Activated naive CD4-positive, alpha-beta T cell treated with Interleukin-2 at 50 U/mL for 16 hours (primary cell): ENCODE measurements at places on chromosomes 4 and X.
A peak's percentile ranks its signal among the peaks of the same experiment; 100 is the strongest.

GRCh38 chrX:53004038-53004437 is 44.6 kb upstream of the GPR173 start:
- DNase-seq, result no peak

DNA sequence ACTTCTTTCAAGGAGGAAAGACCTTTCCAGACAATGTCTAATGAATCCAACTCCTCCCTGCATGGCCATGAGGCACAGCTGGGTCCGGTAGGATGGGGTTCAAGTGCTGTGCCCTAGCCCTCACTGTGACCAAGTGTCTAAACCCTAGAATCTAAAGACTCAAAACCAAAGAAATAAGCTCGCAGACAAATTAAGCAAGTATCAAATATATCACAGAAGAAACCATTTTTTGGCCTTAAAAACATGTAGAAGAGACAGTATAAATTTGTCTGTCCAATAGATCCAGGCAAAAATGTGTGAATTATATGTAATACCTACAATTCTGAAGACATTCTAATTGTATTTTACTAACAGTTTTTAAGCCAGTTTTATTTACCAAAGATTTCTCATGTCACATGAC is 56.4 kb upstream of the WDR17 start:
- DNase-seq, result no peak

- peak; percentile 4 for DNase-seq
Measured at GRCh38 chrX:23742174-23742696, 841 bp downstream of the ACOT9 start.

DNA sequence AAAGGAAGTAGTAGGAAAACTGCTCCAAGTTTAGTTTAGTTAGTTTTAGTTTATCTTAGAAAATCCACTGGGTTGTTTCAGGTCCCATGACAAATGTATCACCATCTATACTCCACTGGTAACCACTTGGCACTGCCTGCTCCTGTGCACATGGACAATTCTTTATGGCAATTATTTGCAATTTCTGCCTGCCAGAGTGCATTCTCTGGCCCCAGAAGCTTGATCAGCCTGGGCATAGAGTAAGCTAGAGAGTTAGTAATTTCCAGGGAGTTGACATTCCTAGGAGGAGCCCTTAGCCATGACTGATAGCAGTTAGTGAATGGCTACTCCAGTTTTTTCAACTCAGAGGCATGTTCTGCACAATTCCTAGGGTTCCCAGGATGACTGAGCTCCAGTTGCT is 203.2 kb upstream of the FGF13 start:
- no peak for DNase-seq

DNA sequence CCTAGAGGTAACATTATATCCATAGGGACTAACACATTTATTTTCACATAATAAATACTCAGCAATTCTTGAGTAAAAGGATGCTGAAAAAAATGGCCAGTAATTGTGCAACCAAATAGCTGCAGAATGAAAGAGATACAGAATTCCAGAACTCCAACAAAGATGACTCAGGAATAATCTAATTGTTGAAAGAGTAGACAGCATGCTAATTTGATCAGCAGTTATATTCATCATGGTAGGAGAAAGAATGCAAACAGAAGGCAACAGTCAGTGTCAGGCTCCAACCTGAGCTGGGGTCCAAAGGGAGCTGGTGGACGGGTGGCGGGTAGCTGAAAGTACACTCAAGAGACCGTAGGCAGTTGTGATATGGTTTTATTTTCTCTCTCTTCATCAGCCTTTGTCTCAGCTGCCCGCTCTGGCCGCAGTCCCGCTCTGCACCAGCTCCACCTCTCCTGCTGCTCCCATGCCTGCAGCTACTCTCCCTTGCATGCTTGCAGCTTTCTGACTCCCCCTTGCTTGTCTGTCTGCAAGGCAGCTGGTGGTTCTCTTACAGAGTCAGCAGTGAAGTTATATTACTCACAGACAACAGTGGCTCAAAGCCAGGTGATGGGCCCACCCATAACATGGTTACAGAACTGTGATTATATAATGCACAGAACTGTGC is 1150.1 kb downstream of the STIM2 start:
- DNase-seq, result no peak

DNA sequence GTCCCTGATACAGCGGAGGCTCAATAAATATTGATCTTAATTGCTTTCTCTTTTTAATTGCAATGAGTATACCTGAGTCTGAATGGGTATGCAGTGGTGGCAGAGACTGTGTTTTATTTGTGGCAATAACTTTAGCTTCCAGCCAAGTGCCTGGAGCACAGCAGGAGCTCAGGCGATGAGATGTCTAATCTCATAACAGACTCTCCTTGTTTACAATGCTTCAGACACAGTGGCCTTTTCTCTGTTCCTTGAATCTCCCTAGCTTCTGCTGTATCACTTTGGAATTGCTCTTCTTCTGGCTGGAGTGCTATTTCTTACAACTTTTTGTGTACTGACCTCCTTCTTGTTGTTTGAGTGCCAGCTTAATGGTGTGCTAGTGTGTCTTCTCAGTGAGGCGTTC is 91.5 kb upstream of the UNC5C start:
- no peak for DNase-seq

DNA sequence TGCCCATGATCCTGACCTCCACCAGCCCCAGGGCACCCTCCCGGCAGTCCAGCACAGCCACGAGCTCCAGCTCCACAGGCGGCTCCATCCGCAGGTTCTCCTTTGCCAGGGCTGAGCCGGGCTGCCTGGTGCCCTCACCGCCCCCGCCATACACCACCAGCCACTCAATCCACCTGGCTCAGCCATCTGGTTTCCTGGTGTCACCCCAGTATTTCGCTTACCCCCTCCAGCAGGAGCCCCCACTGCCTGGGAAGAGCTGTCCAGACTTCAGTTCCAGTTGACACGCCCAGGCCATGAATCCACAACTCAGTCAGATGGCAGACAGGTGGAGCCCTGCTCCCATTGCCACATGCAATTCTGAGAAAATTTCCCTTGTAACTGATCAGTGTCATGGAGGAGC is 3.9 kb downstream of the SHISA3 start:
- DNase-seq, result no peak

GRCh38 chrX:124440695-124441094 is 94.3 kb downstream of the SH2D1A start:
- DNase-seq, result no peak

DNA sequence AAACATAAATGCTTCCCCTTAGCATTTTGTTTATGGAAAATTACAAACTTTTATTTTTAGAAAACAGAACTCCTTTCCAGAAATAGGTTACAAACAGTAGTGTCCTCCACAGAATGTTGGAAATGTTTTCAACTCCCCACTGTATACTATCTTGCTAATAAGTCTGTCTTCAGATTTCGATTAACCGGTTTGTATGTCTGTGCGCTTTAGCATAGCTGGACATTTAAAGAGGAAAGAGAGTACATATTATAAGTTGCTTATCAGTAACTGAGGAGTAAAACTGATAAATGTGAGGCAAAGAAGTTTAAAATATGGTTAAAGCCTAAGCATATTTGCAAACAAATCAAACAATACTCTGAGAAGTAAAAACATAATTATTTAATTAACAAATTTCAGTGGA is 3.4 kb downstream of the CXCL8 start:
- DNase-seq, result no peak

DNA sequence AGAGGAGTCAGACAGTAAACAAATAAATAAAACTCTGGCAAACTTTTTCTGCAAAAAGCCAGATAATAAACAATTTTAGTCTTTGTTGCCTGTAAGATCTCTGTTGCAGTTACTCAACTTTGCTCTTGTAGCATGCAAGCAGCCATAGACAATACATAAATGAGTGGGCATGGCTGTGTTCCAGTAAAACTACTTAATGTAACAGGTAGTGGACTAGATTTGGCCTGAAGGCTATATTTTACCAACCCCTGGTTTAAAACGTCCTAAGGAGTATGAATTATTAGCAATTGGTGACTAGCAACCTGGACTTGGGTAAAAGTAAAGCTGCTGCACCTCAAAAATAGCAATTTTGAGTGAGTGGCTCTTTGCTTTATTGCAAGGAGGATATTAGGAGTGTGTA is 30.9 kb downstream of the SLAIN2 start:
- no peak for DNase-seq

GRCh38 chr4:61886131-61886530 is 686.0 kb downstream of the ADGRL3 start:
- DNase-seq, result no peak

DNA sequence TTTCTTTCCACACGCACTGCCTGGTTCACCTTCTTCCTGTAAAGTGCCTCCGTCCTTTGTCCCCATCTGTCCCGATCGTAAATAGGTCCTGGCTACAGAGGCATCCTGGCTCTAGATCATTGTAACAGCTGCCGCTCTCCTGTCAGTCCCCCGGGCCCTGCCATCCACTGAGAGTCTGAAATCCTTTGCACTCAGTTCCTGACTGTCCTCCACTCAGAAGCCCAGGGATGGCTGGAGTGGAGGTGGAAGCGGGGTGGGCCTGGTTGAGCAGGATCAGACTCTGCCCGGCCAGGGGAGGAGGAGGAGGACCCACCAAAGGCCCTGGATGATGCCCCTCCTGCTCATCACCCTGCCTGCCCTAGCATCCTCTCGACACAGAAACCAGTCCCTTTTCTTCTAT is 29.8 kb downstream of the PIGG start:
- DNase-seq, result no peak

- DNase-seq, result no peak
Measured at GRCh38 chr4:109171070-109171469, 131.4 kb downstream of the COL25A1 start.

DNA sequence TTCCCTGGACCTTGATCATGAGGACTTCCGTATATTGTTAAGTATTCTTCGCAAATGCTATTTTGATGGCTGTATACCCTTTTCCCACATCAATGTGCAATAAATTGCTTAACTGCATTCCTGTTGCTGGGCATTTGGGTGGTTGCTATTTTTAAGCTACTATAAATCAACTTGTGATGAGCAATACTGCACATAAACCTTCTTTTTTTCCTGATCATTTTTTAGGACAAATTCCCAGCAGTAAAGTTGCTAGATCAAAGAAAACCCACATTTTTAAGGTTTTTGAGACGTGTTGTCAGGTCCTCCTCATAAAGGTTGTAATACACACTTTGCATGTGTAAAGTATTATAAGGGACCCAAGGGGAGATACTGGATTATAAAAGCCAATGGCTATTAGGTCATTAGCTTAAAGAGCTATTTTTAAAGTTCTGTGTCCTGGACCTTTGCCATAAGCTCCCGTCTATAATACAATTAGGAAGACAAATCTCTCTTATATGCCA is 35.6 kb downstream of the LIMCH1 start:
- no peak for DNase-seq

DNA sequence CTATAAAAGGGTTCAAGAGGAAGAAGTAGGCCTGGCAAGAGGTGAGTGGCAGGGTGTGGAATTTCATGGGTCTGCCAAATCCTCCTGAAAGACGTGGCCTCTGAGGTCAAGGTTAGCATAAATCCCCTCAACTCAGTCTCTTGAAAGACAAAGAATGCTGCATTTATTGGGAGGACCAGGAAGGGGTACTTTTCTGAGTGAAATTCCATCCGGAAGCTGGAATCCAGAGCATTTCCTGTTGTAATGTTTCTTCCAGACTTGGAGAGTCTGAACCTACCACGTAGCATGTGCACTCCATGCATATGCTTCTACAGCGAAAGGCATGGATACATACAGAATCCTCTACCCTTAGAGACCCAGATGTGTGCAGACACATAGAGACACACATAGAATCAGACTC is 13.4 kb upstream of the FGD1 start:
- no peak for DNase-seq

GRCh38 chr4:10925996-10926395 is 241.4 kb upstream of the CLNK start:
- no peak for DNase-seq

- no peak for DNase-seq
Measured at GRCh38 chrX:10971759-10972158, 139.4 kb upstream of the HCCS start.

- no peak for DNase-seq
Measured at GRCh38 chr4:137997496-137997895, 244.7 kb downstream of the SLC7A11 start.

- DNase-seq, result peak; percentile 68
Measured at GRCh38 chr4:173370130-173370476, 651 bp upstream of the SAP30 start.

DNA sequence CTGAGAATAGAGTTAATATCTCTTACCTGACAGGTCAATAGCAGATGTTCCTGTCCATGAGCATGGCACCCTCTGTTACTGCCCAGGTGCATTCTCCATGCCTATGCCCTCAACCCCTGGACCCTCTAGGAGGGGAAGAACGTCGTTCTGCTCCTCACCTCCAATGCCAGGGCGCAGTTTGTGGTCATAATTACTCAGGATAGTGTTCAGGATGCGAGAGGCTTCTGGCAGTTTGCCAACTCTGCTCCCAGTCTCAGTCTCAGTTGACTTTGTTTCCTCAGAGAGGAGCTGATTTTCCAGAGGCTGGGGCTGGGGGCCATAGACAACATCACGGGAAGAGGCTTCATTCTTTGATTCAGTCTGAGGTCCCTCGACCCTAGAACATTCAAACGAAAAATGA is 4.4 kb downstream of the GABRE start:
- no peak for DNase-seq

DNA sequence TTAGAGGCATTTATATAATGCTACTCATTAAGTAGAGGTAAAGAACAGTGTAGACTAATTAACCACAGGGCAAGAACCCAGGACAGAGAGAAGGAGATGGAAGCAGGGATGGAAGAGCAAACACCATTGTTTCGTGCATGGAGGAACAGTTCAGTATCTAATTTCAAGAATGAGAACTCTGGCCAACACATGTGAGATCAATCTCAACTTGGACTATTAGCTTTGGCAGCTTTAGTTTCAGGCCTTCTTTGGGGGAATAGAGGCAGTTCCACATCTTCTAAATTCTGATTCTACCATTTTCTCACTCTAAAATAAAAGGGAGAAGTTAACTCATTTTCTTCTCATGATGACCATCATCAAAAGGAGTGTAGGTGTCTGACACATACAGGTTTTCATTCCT is 207.0 kb downstream of the LDB2 start:
- no peak for DNase-seq

DNA sequence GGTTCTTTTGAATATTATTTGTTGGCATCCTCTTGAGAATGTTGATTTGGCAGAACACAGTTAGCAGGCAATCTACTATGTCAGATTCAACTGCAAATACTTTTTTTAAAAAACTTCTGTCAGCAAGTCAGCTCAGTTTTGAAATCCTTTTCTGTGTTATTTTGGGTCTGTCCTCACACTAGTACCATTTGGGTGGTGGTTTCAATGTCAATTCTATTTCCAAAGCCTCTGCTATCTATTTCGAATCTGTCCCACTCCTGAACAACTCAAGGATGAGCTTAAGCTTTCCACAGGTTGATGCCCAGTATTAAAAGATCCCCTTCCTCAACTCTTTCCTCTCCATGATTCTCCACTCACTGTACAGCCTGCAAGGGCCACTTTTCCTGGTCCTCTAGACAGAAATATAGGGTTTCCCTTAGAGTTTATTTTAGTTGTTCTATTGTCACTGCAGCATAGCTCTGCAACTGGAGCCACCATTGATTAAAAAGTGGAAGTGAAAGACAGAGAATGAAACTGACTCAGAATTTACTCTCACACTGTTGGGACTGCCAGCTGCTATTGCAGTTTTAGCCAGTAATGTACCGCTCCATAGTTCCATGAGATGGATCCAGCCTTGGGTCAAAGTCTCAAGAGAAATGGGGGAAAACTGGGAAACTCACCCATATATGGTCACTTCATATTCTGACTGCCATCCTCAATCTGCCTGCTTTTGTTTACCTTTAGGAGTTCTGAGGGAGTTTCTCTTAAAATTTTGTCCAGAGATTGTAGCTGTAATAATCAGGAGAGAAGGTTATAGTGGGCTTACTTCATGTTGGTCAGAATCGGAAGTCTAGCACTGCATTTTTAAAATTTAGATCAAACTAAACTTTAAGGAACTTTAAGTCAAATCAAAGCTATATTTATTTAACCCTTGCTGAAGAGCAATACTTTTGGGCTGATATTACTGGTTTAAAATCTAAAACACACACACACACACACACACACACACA is 14.6 kb downstream of the HDX start:
- DNase-seq, result no peak
